Testis (tissue), 5 donors: ENCODE measurements at places on chromosomes 6 and 20. TPM values are rescaled to one million over a fixed set of nuclear protein-coding genes. Genes with fewer than 3 reads are reported as not detected.
A peak's percentile ranks its signal among the peaks of the same experiment; 100 is the strongest.

DNA sequence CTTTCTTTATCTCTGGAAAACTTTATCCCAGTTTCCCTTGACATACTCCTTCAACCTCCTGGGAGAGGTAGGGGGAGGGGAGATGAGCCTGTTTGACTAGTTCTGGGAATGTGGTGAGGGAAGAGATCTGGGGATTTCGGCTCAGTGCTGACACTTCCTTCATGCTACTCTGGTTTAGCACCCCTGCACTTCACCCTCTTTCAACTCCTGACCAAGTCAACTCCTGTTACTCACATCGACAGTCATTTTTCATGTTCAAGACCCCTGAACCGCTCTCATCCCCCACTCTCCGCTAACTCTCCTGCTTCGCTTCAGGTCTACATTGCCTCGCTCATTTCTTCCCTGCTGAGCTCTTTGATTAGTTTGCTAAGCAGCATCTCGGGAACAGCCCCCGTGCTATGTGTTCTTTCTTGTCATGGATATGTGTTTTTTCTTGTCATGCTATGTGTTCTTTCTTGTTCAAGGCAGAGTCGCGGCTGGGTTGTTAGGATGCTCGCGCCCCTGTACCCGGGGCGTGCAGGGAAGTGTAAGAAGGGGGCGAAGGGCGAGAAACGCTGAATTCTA is 16.6 kb upstream of the TRIM27 start:
- no peaks in the 10 kb centered on the region for H3K36me3 ChIP-seq
- peak; percentile 56 for DNase-seq
- peaks cover 10% of the 10 kb centered on the region for H3K4me1 ChIP-seq
- H3K4me3 ChIP-seq: peak overlapping the region; percentile 64

- no peak overlapping the region for H3K4me3 ChIP-seq
- H3K36me3 ChIP-seq: no peaks in the 10 kb centered on the region
- no peak for DNase-seq
- H3K27ac ChIP-seq: no peak overlapping the region
These were observed 52.8 kb upstream of the UTRN start for GRCh38 chr6:144232176-144232831.

AVP gene
- total RNA-seq: not detected

DNA sequence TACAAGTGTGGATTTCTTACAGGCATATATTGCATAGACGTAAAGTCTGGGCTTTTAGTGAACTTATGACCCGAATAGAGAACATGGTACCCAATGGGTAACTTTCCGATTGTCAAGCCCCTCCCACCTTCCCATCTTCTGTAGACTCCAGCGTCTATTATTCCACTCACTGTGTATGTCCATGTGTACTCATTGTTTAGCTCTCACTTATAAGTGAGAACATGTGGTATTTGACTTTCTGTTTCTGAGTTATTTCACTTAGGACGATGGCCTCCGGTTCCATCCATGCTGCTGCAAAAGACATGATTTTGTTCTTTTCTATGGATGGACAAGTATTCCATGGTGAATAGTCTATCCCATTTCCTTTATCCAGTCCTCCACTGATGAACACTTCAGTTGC is 306.4 kb downstream of the CD83 start:
- no peaks in the 10 kb centered on the region for H3K4me1 ChIP-seq
- no peak for DNase-seq
- no peak overlapping the region for H3K27ac ChIP-seq
- H3K4me3 ChIP-seq: no peak overlapping the region

- H3K36me3 ChIP-seq: no peaks in the 10 kb centered on the region
- no peak overlapping the region for H3K27ac ChIP-seq
- H3K27me3 ChIP-seq: no peaks in the 10 kb centered on the region
- DNase-seq: peak; percentile 51
These were observed 105.1 kb upstream of the HCRTR2 start for GRCh38 chr6:55069132-55069781.
